ENCODE measurements at places on chromosomes 4 and X.
A peak's percentile ranks its signal among the peaks of the same experiment; 100 is the strongest.

DNA sequence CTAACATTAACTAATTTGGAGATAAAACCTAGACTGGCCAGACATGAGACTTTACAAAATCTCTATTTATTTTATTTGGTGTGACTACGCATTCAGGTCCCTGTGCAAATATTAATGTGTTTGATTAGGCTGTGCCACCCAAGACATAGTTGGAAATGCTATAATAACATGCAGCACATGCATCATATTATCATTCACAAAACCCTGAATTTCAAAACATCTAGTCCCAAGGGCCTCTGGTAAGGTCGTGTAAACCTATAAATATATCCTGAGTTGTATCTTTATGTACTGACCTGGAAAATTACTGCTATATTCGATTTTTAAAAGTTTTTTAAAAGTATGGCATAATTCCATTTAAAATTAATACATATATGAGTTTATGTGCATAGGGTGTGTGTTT, 47.1 kb upstream of the FAT4 start:
- DNase-seq: no peak

GRCh38 chr4:151676301-151676700, 84.5 kb downstream of the GATB start:
- peak; percentile 93 for DNase-seq

DNA sequence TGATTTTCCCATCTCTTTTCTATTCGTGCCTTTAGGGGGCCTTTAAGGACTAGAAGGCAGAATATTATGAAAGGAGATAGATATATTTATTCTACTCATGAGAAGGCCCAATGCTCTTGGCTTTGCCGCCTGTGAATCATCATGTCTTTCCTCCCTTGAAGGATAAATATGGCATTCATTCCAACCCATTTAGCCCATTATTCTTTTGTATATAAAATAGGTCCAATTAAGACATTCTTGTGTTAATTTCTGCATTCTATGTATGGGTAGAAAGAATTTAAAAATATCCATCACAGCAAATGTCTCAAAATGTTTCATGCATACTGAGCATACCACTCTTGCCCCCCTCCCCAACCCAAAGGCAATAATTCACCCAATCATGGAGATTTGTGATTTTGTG, 115.1 kb downstream of the AFF2 start:
- no peak for DNase-seq

DNA sequence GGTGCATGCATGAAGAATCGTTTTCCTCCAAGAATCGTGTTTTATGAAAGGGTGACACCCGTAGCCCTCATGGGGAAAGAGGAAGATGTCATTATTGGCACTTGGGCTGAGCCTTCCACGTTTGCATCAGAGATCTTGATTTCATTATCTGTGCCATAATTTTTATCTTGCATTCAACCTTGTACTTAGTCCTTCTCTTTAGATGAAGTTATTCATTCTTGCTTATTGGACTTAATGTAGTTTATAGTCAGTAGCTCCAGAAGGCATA, 66.8 kb downstream of the GAB1 start:
- no peak for DNase-seq

DNA sequence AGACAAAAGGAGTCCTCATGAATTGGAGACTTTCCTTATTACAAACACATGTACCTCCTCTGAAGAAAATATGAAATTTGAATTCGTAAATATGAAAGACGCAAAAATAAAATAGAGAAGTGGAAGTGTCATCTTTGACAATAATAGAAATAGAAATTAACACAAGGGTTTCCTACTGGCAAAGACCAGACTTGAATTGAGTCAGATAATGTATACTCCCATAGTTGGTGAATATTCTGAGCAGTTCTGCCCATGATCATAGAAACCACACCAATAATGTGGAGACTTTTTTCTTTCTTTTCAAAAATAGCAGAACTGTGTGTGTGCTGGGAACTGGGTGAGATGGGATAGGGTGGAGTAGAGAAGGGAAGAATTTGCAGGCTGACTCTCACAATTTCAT, 277.7 kb upstream of the TET2 start:
- DNase-seq: no peak

DNA sequence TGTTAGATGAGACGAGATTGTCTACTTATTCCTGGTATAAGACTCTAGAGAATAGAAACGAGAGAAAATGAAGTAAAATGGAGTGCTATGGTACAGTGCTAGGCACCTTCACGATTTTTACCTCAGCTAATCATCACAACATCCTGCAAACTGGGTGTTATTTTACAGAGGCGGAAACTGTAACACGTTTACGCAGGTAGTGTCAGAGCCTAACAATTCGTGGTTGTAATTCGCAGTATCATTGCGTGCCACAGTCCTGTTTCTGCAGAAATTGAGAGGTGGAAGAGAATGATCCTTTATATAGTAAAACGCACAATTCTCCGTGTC, 383 bp upstream of the TBC1D19 start:
- no peak for DNase-seq

- peak; percentile 81 for DNase-seq
Measured at GRCh38 chrX:119880552-119881437, 9.2 kb downstream of the NDUFA1 start.

DNA sequence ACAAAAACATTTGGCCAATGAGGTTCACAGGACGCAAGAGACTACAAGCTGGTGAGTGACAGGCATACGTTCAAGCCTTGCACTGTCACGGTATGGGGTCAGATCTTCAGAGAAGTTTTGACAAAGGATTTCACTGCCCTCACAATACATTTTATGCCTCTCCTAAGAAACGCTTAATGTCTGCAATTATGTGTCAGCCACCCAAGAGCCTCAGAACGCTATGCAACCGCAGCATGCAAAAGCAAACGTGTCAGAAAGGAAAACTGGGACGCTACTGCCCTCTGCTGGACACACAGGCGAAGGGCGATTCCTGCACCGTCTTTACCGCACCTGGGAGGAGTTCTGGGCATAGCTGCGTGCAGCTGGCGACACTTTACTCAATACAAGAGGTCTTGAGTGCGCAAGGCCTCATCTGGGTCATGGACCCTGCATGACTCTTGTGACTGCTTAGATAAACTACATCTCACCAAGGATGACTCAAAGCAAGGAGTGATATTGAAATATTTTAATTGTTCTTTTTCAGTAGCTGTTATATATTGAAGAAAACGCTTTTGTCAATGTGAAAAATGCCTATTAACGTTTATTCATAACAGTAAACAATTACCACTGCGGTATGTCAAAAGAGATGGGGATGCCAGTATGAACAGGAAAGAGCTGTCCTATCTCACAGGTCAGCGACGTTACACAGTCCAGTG, 147.6 kb upstream of the FRG1 start:
- DNase-seq: peak; percentile 89

- no peak for DNase-seq
Measured at GRCh38 chr4:21873145-21873544, 75.4 kb downstream of the KCNIP4 start.

- DNase-seq: no peak
Measured at GRCh38 chrX:119635799-119636198, 29.6 kb upstream of the NKRF start.

GRCh38 chr4:158760866-158761265, 8.0 kb upstream of the FNIP2 start:
- no peak for DNase-seq

- no peak for DNase-seq
Measured at GRCh38 chr4:143224255-143224654, 39.5 kb downstream of the USP38 start.

- DNase-seq: peak; percentile 79
Measured at GRCh38 chrX:40279762-40280161, 182.0 kb upstream of the BCOR start.

DNA sequence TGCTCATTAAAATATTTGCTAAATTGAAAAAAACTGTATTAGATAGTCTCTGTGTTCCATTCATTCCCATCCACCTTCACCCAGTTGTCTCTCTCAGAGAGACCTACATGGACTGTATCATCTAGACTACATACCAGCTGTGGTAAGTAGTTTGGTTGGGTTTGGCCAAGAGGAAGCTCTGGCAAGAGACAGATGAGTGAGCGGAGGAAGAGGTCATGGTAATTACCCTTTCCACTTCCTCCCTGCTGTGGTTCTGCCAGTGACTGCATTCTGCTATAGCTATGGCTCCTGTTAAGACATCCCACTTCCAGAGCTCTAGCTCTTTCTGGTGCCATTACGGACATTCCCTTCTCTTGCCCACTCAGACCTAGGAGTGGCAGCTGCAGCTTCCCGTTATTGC, 239.0 kb upstream of the MID1 start:
- DNase-seq: no peak

- DNase-seq: no peak
Measured at GRCh38 chr4:118774321-118774720, 61.6 kb downstream of the SEC24D start.

DNA sequence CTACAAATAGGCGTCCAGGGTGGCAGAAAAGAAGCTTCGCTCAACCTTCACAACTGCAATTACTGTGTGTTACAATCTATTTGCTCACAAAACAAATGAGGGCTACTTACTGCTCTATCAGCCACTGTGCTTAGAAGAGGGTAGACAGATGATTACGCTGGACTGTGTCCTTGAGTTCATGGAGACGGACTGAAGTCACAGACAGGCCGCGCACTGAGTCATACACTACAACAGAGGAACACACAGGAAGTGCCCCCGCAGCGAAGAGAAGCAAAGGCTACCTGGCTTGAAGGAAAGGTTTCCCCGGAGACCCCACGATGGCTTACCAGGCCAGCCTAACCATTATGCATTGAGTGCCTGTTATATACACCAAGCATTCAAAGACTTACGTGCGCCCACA, 25.6 kb downstream of the FAT1 start:
- no peak for DNase-seq

DNA sequence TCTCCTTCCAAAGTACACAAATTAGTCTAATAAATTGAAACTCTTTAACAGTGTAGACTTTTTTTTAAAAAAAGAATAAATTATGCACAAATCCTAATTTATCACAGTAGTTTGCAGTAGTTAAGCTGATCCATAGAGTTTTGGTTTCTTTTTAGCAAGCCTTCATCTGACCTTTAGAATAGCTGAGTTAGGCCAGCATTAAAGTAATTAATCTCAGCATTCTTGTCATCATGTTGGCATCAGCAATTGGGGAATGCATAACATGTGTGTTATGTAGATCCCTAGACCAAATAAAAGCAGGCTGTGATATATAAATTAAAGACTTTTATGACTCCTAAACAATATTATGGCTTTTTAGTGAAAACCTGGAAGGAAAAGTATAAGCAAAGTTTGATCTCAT, 426.5 kb upstream of the PABPC4L start:
- DNase-seq: no peak

- DNase-seq: no peak
Measured at GRCh38 chr4:8775751-8776355, 95.8 kb downstream of the HMX1 start.

GRCh38 chr4:52824270-52824602, 37.9 kb upstream of the RASL11B start:
- DNase-seq: no peak

- no peak for DNase-seq
Measured at GRCh38 chr4:118086344-118086743, 52.1 kb downstream of the NDST3 start.

GRCh38 chr4:71635139-71635748, 148.6 kb downstream of the GC start:
- DNase-seq: no peak

DNA sequence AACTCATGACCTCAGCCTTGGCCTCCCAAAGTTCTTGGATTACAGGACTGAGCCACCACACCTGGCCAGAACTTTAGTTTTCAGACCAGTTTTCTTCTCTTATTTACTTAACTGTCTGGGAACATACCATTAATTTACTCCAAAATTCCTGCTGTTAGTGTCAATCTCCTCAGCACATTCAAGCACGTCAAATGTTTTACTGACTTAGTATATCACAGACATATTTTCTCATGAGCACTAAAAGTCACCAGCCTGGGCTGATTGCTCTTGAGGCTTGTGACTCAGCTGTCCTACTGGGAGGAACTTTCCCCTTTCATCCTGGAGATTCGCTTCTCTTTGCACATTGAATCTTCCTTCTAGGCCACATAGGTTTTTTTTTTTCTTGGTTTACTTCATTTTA, 109.6 kb downstream of the PCDH18 start:
- no peak for DNase-seq

GRCh38 chr4:89939994-89940393, 45.3 kb downstream of the MMRN1 start:
- DNase-seq: no peak

DNA sequence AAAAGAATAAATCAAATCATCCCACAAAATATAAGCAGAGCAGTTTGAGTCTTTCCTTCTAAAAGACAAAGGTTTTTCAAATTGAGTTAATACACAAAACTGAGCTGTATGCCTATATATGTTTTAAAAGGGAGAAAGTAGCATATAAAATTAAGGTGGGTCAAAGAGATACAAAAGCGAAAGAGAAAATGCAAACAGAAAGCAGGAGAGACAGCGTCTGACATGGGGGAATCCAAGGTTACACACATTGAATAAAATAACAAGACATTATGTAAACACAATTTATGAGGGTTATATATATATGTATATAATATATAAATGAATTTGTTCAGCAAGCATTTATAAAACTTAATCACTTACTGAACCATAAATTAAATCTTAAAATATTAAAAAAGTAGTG, 276.1 kb upstream of the LCORL start:
- no peak for DNase-seq

GRCh38 chr4:159564615-159565014, 461.7 kb downstream of the RAPGEF2 start:
- no peak for DNase-seq

GRCh38 chr4:88646528-88647280, 50.9 kb downstream of the NAP1L5 start:
- peak; percentile 82 for DNase-seq

DNA sequence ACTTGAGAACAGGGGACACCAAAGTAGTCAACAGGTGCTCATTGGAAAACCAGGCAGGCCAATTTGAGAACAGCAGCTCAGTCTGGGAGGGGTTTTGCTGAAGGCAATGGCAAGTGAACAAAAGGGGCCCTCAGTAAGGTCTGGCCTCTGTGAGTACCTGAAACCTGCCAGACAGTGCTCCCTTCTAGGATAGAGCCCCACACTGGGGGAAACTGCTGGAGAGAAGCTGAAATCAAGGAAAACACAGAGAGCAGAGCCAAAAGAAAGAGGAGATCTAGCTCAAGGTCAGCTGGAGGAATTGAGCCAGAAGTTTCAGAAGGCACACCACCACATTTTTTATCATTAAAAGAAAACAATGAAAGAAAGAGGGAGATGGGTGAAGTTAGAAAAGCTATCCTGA, 28.2 kb downstream of the PNMA6E start:
- no peak for DNase-seq

Measured in islet precursor cell (in vitro differentiated cells).